ENCODE measurements at places on chromosomes 2 and 18. TPM values are rescaled to one million over a fixed set of nuclear protein-coding genes. Genes with fewer than 3 reads are reported as not detected.

GRCh38 chr18:35174093-35174731, 66.6 kb upstream of the ZNF397 start:
- H3K4me1 ChIP-seq: peaks cover 2% of the 10 kb centered on the region
- H3K27ac ChIP-seq: no peak overlapping the region
- H3K27me3 ChIP-seq: no peaks in the 10 kb centered on the region
- no peak overlapping the region for H3K4me3 ChIP-seq

GRCh38 chr2:29014811-29015421, 33.8 kb downstream of the TOGARAM2 start:
- no peak overlapping the region for H3K27ac ChIP-seq
- H3K36me3 ChIP-seq: no peaks in the 10 kb centered on the region
- H3K4me1 ChIP-seq: peaks cover 16% of the 10 kb centered on the region

- no peaks in the 10 kb centered on the region for H3K36me3 ChIP-seq
- no peak overlapping the region for H3K4me3 ChIP-seq
- H3K4me1 ChIP-seq: no peaks in the 10 kb centered on the region
- DNase-seq: peak; percentile 18
Measured at GRCh38 chr2:102385522-102385921, 29.9 kb downstream of the IL18R1 start.

DNA sequence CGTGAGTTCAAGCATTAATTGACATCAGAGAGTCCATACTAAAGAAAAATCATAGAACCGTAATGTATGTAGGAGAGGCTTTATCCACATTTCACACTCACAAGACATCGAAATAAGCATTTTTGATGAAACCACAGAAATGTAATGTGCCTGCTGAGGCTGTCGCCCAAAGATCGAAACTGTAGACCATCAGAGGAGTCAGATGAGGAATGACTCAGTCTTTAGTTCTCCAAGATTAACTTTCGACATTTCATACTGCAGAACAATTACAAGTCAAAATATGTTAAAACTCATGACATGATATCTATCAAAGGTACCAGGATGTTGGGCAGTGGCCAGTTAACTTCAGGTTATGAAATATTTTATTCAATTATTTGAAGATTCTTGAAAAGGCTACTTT, 79.6 kb downstream of the RAB31 start:
- H3K36me3 ChIP-seq: no peaks in the 10 kb centered on the region
- no peak overlapping the region for H3K27ac ChIP-seq
- H3K4me1 ChIP-seq: no peaks in the 10 kb centered on the region
- H3K4me3 ChIP-seq: no peak overlapping the region
- DNase-seq: no peak
- H3K27me3 ChIP-seq: no peaks in the 10 kb centered on the region

DNA sequence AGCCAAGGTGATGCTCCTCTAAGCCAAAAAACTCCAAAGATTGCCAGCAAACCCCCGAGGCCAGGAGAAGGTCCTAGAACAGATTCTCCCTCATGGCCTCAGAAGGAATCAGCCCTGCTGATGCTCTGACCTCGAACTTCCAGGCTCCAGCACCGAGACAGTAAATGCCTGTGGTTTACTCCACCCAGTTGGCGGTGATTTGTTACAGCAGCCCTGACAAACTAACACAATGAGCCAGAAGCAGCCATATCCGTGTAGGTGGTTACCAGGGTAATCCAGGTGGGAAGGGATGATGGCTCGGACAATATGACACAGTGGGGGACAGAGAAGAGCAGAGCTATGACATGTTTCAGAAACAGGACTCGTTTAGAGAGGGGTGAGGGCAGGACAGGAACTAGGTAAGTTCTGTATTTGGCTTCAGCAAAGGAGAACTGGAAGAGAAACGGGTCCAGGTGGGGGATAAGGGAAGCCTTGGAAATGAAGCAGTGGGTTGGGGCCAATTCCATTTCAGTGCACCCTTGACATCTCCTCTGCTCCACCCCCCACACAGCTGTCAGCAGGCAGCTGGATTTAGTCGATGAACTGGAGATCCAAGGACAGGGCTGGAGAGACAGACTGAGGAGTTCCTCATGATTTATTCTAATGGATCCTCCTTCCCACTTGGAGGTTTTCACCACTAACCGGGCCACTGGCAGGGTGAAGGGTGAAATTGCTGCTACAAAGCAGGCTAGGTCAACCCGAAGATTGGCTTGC, 179.7 kb upstream of the SH3BP4 start:
- DNase-seq: peak; percentile 52
- H3K27ac ChIP-seq: no peak overlapping the region
- H3K4me3 ChIP-seq: no peak overlapping the region
- no peaks in the 10 kb centered on the region for H3K36me3 ChIP-seq
- H3K27me3 ChIP-seq: no peaks in the 10 kb centered on the region

DNA sequence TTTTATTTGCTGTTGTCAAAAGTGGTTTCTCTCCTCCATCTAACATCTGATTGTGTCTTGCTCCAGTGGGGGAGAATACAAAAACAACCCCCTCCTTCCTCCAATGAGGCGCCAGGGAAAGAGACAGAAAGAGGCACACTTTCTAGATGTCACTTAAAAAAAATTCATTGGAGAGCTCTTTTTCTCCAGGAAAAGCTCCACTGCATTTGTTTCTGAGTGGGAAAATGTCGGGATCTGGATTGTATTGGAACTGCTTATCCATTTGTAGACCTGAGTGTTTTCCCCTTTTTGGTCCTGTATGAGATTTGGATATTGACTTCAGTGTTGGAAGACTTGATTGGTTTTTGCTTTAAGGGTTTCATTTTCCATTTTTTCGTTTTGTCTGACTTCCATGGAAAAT, 995 bp downstream of the MBD5 start:
- no peak for DNase-seq
- peak overlapping the region; percentile 85 for H3K27ac ChIP-seq
- no peak overlapping the region for H3K4me3 ChIP-seq
- peaks cover 3% of the 10 kb centered on the region for H3K36me3 ChIP-seq
- peaks cover 3% of the 10 kb centered on the region for H3K4me1 ChIP-seq

DNA sequence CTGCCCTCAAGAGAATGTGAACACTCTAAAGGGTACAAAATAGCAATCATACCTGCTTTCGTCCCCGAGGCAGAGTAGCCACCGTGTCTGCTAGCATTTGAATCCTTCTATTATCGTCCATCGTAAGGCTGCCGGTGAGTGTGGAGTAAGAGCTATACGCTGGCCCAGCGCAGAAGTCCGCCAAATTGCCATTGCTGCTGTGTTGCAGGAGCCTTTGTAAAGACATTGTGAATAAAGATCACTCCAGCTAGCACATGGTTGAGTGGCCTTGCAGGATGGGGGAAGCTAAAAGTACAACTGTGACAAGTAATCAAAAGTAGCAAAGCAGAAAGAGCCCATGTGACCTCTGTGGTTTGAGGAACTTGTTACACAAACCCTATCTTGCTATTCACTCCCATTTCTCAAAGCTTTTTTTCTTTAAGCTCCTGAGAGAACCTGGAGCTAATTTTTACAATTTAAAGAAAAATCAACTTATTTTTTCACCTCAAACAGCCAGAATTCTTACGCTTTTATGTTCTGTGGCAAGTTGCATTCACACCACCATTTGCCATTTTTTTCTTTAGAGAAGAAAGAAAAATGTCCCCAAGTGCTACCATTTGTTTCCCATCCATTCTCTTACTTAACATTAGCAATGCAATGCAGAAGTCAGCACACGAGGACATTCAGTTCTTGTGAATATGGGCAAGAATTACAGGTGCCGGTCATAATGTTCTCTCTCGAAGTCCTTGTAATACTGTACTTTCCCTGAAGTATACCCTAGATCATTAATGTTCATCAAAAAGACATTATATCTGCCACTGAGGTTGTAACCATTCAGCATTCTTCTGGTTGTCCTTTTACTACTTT, at the start of gene CYTIP:
Gene CYTIP (minus strand): TSS at position 295 of the 846 bp plus-strand sequence. CDS start 69 bp downstream, at position 226.
- DNase-seq: no peak
- H3K27me3 ChIP-seq: no peaks in the 10 kb centered on the region
- H3K4me3 ChIP-seq: no peak within 1 kb of the TSS
- no peak within 1 kb of the TSS for H3K27ac ChIP-seq
- peaks cover 26% of the 10 kb centered on the region for H3K4me1 ChIP-seq
- H3K36me3 ChIP-seq: no peaks in the 10 kb centered on the region

GRCh38 chr18:9874728-9875127, 11.0 kb upstream of the TXNDC2 start:
- DNase-seq: no peak
- no peaks in the 10 kb centered on the region for H3K27me3 ChIP-seq
- no peak overlapping the region for H3K27ac ChIP-seq
- H3K4me1 ChIP-seq: peaks cover 7% of the 10 kb centered on the region

- no peak overlapping the region for H3K27ac ChIP-seq
- no peaks in the 10 kb centered on the region for H3K27me3 ChIP-seq
- no peaks in the 10 kb centered on the region for H3K4me1 ChIP-seq
- DNase-seq: peak; percentile 87
- no peak overlapping the region for H3K4me3 ChIP-seq
Measured at GRCh38 chr18:33839452-33840211, 261.6 kb downstream of the ASXL3 start.

GRCh38 chr2:41717839-41718238, 330.0 kb upstream of the PKDCC start:
- no peaks in the 10 kb centered on the region for H3K36me3 ChIP-seq
- no peaks in the 10 kb centered on the region for H3K4me1 ChIP-seq
- DNase-seq: no peak
- no peaks in the 10 kb centered on the region for H3K27me3 ChIP-seq
- H3K27ac ChIP-seq: no peak overlapping the region

Gene FHOD3
- 1.3 TPM for polyA plus RNA-seq

Gene LYG2
- not detected for polyA plus RNA-seq
